A673 (cell line): ENCODE measurements at places on chromosomes 5 and 9. TPM values are rescaled to one million over a fixed set of nuclear protein-coding genes. Genes with fewer than 3 reads are reported as not detected.
A peak's percentile ranks its signal among the peaks of the same experiment; 100 is the strongest.

DNA sequence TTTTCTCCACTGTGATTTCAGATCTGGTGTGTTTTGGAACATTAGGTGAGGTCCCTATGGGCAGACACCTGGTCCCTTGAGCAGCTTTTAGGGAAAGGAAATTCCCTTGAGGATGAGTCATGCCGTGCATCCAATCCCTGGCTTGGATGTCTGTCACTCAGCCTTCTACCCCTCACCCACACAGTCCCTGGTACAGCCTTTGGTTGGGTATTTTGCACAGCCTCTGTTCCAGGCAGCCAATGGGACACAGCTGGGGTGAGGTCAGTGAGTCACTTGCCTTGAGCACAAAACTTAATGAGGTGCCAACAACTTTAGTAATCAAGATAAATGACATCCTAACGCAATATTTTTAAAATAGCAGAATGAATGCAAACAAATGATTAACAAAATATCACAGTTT lies 22.7 kb upstream of the SVEP1 start:
- H3K27ac ChIP-seq = no peak overlapping the region
- H3K36me3 ChIP-seq = no peaks in the 10 kb centered on the region
- no peaks in the 10 kb centered on the region for H3K4me1 ChIP-seq
- DNase-seq = peak; percentile 42
- H3K4me3 ChIP-seq = no peak overlapping the region
- no peaks in the 10 kb centered on the region for H3K27me3 ChIP-seq

GRCh38 chr5:17388717-17389116 lies 109.3 kb upstream of the TAF11L2 start:
- DNase-seq = no peak
- H3K27ac ChIP-seq = no peak overlapping the region
- H3K36me3 ChIP-seq = no peaks in the 10 kb centered on the region
- H3K4me3 ChIP-seq = no peak overlapping the region
- no peaks in the 10 kb centered on the region for H3K4me1 ChIP-seq

GRCh38 chr5:171759777-171760176 lies 25.8 kb upstream of the SMIM23 start:
- no peaks in the 10 kb centered on the region for H3K36me3 ChIP-seq
- H3K27ac ChIP-seq = no peak overlapping the region
- DNase-seq = no peak
- no peak overlapping the region for H3K4me3 ChIP-seq
- no peaks in the 10 kb centered on the region for H3K4me1 ChIP-seq

- H3K27ac ChIP-seq = no peak overlapping the region
- H3K27me3 ChIP-seq = no peaks in the 10 kb centered on the region
- H3K36me3 ChIP-seq = no peaks in the 10 kb centered on the region
- no peaks in the 10 kb centered on the region for H3K4me1 ChIP-seq
- no peak for DNase-seq
Measured at GRCh38 chr5:160837749-160838593, 14.0 kb downstream of the ATP10B start.

- H3K36me3 ChIP-seq = no peaks in the 10 kb centered on the region
- H3K27ac ChIP-seq = no peak overlapping the region
- no peak overlapping the region for H3K4me3 ChIP-seq
- H3K4me1 ChIP-seq = no peaks in the 10 kb centered on the region
- DNase-seq = no peak
- no peaks in the 10 kb centered on the region for H3K27me3 ChIP-seq
Measured at GRCh38 chr9:87063871-87064270, 116.6 kb upstream of the GAS1 start.

DNA sequence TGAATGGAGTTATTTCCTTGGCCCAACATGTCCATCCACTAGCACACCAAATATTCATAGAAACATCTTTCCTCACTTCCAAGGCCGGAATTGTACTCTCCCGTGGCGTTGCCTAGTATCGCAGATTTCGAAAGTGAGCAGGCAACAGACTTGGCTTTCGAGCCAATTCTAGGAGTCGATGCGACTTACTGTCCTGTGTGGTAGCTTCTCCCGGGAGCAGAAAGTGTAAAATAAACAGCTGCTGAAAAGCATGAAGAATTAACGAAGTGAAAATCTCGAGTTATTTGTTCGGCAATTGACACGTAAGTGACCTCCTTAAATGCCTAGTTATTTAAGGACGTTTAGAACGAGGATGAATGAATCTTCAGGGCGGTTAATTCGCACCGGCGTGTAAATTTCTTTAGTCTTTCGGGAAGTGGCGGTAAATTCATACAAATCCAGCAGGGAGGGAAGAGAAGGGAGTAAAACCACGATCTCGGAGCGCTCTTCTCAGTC lies 449 bp upstream of the PCSK5 start:
- no peaks in the 10 kb centered on the region for H3K4me1 ChIP-seq
- peak overlapping the region; percentile 48 for H3K4me3 ChIP-seq
- H3K36me3 ChIP-seq = no peaks in the 10 kb centered on the region
- peaks cover 73% of the 10 kb centered on the region for H3K27me3 ChIP-seq
- peak; percentile 41 for DNase-seq
- no peak overlapping the region for H3K27ac ChIP-seq

The BTNL3 gene
- total RNA-seq = not detected in 2 replicates

The CD74 gene
- not detected in 2 replicates for total RNA-seq

The FBP1 gene
- not detected in 2 replicates for total RNA-seq

The ZNF622 gene
- total RNA-seq = 31.3 and 36.0 TPM in 2 replicates

The PCDHA10 gene
- total RNA-seq = 11.5 and 11.6 TPM in 2 replicates
